ENCODE measurements at places on chromosomes 6 and 20. TPM values are rescaled to one million over a fixed set of nuclear protein-coding genes. Genes with fewer than 3 reads are reported as not detected.

DNA sequence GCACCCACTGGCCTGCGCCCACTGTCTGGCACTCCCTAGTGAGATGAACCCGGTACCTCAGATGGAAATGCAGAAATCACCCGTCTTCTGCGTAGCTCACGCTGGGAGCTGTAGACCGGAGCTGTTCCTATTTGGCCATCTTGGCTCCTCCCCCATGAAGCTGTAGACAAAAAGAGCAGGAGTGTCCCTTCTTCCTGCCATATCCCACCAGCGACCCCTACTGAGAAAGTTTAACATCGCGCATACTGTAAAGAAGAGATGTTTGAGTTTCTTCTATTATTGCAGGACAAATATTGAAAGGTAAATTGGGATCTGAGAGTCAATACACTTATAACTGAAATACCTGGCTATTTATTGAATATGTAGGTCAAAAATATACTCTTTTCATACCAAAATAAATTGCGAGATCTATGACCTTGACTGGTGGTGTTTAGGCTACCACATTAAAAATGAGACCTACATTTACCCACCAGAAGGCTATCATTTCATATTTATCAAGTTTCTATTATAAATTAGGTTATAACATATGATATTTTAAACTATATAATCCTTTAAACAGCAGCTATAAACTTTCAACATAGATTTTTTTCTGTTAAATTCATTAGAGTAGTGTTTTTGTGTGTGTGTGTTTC, 586.3 kb downstream of the HTR1B start:
- DNase-seq: no peak

DNA sequence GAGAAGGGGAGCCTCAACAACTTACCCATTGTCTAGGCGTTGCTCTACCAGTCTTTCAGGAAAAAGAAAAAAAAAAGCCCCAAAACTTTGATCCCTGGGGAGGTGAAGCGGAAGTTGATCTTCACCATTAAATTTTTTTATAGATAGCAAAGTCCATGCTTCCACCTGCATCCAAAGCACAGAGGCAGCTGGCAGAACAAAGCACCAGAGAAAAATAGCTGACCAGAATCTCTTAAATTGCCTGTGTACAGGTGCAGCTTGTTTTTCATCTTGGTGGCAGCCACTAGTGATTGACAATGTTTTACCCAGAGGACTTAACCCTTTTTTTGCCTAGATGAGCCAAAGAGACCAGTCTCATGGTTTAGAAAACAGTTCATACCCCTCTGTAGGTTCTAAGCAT, 86.0 kb downstream of the MYB start:
- no peak for DNase-seq

- peak; percentile 89 for DNase-seq
These were observed 839.4 kb downstream of the MAFB start for GRCh38 chr20:39849664-39850063.

DNA sequence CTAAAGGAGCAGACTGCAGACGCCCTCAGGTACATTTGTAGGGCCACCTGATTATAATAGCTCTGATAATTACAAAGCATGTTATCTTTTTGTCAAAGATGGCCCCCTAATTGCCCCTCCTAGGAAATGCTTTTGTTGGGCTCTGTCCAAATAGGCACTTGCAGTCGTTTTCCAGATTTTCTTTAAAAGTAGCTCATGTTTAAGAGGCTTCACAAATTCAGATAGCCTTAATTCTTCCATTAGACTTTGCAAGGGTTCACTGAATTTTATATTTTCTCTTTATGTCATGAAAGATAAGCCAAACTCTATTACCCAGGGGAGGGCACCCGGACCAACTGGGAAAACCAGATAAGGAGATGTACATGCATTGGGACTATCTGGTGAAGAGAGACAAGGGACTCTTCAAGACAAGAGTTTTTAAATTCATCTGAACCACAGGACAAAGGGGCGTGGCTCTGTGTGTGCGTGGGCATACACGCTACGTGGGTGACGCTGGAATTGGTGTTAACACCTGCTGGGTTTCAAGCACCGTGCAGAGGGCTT, 95.6 kb downstream of the TOX2 start:
- DNase-seq: no peak

GRCh38 chr6:96897396-96898240, at the start of gene NDUFAF4:
Gene NDUFAF4 (minus strand): TSS chr6:96897891. CDS start chr6:96897801, 90 bp downstream.
- DNase-seq: peak; percentile 98

GRCh38 chr6:132300323-132300949, 100.8 kb downstream of the MOXD1 start:
- DNase-seq: no peak

GRCh38 chr6:100456908-100457235, 7.8 kb downstream of the SIM1 start:
- no peak for DNase-seq

PTK7 gene
- total RNA-seq: 9.4 TPM

CLPSL2 gene
- not detected for total RNA-seq

SLC22A2 gene
- total RNA-seq: 0.36 TPM

LAMA4 gene
- total RNA-seq: 113 TPM

Measured in sigmoid colon (tissue), 7 donors.